ENCODE measurements at places on chromosomes 5 and 9.

DNA sequence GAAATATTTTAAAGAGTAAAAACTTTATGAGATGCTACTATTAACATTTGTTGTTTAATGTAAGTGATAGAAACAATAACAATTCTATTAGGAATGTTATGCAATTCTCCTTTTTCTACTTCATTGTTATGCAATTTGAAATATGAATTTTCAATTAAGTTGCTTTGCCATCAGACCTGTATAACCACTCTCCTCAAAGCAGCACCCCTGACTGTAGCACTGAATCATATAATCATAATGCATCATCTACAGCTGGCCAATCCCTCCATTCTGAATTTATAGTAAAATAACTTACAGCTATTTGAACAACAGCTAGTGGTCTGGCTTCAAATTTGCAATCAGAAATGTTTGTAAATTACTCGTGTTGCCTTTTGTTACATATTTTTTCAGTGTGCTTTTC, 29.2 kb downstream of the FBXO4 start:
- DNase-seq: no peak

DNA sequence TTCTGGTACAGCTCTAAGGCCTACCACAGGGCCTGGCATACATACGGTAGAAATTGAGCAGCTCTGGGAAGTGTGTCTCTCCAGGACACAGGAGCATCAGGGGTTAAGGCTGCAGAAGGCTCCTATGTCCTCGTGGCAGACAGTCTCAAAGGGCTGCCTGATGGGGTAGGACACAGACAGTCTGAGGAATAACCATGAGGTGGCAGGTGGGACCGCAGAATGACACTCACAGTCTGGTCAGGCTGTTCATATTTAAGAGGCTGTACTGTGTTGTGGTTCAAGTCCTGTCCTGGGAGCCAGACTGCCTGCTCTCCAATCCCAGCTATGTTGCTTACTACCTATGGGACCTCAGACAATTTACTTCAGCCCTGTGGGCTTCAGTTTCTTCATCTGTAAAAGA, 217.1 kb downstream of the TRIM32 start:
- no peak for DNase-seq

DNA sequence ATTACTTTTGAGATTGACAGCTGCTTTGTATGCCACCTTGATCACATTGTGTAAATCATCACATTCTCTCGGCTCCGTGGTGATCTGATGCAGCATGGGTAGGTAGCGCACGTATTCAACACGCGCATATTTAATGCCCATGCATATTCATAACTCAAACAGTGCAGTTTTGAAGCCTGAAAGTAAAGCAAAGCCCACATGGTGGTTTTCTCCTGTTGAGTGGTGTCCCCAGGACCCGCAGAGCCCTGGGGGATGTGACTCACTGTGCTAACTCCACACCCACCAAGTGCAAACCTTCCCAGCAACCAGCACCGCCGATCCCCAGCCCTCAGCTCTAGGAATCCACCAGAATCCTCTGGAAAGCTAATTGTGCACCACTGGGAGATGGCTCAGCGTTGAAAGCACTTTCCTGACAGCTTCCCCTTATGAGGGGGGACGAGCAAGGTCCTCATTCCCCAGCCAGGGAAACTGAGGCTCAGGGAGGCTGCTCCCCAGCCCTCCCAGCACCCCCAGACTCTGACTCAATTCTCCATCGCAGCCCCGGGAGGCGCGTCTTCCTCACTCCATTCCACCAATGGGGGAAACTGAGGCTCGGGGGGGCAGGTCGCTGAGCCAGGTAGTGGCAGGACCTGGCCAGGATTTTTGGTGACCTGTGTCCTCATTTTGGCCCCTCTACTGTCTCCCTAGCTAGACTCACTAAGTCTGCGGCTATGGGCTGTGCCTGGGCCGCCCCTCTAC, 46.4 kb downstream of the SARDH start:
- no peak for DNase-seq

DNA sequence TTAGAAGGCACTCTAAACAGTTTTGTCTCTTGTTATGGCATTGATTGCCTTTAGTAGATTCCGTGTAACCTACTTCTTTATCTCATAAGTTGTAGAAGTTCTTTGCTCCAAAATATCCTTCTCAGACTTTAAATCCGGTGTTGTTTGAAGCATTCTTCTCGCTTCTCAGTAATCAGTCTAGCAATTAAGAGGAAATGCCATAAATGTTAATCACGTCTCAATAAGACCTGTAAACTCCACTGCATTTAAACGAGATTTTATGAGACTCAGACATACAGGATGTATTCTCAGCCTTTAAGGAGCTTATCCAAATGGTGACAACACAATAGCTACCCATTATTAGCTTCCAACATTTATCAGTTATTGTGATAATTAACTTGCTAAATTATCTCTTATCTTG, 7.7 kb upstream of the C5 start:
- DNase-seq: no peak

GRCh38 chr9:124163760-124164255, 93.9 kb upstream of the NEK6 start:
- DNase-seq: no peak

GRCh38 chr9:111068383-111068730, 30.1 kb upstream of the LPAR1 start:
- no peak for DNase-seq

- no peak for DNase-seq
Observed at GRCh38 chr9:89666364-89666763, 61.6 kb downstream of the GADD45G start.

GRCh38 chr9:33161589-33162132, 5.5 kb downstream of the B4GALT1 start:
- DNase-seq: no peak

DNA sequence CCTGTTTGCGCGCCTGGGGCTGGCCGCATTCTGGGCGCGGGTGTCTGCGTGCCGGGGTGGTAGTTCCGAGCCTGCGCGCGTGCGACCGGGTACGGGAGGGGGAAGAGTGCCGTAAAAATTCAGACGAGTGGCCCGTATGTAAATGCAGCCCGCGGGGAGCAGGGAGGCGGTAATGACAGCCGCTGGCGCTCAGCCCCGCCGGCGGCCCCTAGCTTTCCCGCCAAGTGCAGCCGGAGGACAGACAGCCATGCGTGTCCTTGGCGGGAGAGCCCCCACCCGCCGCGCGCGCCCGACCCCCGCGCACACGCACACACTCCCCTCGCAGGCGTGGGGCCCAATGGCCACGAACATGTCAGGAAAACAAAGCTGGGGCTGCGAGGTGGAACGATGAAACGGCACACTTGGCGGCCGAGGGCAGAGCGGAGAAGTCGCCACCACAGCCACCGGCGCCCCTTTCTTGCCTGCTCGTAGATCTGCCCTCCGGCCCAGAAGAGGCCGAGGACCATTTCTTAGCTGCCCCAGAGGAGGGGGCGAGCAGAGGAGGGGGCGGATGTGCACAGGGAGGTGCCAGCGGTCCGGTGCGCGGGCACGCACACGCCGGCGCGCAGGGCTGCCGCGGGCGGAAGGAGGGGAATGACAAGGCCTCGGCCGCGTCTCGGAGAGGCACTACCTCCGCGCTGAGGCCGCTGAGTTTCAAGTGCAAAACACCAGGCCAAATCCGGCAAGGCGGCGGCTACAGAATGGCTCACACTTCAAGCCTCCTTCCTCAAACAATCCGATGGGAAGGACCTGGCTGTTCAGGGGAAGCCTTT, 208.4 kb downstream of the MEF2C start:
- DNase-seq: no peak

GRCh38 chr5:131193106-131193505, 22.4 kb downstream of the LYRM7 start:
- no peak for DNase-seq

DNA sequence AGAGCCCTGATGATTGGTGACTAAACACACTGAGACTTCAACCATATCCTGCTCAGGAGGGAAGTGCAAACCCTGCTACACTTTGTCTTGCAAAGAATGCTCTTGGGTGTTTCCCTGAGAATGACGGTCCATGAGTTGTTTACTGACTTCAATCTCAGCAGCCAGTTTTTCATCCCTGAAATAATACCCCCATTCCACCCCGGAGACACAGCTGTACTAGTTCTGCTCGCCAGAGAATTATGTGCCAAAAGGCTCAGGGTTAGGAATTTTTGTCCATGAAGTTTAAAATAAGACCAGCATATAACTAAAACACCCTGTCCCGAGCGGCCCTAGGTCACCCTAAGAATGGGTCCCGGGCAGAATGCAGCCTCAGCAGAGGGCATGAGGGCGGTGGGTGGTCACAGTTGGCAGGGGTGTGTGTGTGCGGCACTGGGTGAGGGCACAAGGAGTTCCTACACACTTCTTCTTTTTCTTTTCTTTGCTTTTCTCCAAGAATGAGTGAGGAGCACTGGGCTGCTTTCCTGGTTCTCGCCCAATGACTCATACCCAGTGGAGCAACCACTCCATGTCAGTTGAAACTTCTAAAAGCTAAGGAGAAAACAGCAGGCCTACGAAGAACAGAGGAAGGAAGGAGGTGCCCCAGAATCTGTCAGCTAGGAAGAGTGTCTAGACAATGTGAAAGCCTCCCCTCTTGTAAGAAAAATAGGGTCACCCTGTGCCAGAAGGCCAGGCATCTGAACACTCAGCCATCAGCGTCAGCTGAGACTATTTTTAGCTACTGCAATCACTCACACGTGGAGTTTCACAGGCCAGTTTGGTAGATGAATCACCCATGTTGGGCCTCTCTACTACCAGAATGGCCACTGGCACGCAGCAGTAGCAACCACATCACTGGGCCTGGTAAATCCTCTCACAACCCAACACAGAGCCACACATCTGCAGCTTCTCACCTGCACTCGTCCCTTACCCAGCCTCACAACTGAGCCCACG, 105.9 kb downstream of the DPYSL3 start:
- DNase-seq: peak; percentile 51

All from GM13976 (cell line).